Fibroblast of skin of scalp (primary cell): ENCODE measurements at places on chromosomes 4 and X.

GRCh38 chrX:1488141-1488540, 35.4 kb upstream of the ASMTL start:
- no peak for DNase-seq

GRCh38 chr4:146098978-146099377, 76.5 kb upstream of the LSM6 start:
- no peak for DNase-seq

DNA sequence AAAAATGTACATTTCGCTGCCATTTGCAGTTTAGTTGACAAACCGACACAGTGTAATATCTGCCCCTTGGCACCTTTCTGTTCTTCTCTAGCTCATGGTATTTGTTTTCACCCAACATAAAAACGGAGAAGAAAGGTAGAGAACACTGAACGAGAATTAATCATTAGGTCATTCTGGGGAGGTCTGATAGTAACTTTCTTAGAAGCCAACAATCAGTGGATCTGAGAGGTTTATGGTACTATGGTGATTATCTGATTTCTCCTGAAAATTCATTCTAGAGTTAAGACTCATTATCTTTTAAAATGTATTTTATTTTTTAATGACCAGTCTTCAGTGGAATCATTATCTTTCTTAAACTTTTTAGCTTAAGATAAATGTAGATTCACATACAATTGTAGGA, 8.5 kb downstream of the RAPGEF2 start:
- DNase-seq, result no peak

- DNase-seq, result no peak
These were observed 90.6 kb upstream of the MAB21L2 start for GRCh38 chr4:150491132-150492049.

GRCh38 chr4:133424605-133425004, 275.5 kb downstream of the PCDH10 start:
- no peak for DNase-seq

- no peak for DNase-seq
These were observed 37.5 kb upstream of the MAOA start for GRCh38 chrX:43618366-43619205.
